Fibroblast of pulmonary artery (primary cell): ENCODE measurements at places on chromosomes 5 and 9.

DNA sequence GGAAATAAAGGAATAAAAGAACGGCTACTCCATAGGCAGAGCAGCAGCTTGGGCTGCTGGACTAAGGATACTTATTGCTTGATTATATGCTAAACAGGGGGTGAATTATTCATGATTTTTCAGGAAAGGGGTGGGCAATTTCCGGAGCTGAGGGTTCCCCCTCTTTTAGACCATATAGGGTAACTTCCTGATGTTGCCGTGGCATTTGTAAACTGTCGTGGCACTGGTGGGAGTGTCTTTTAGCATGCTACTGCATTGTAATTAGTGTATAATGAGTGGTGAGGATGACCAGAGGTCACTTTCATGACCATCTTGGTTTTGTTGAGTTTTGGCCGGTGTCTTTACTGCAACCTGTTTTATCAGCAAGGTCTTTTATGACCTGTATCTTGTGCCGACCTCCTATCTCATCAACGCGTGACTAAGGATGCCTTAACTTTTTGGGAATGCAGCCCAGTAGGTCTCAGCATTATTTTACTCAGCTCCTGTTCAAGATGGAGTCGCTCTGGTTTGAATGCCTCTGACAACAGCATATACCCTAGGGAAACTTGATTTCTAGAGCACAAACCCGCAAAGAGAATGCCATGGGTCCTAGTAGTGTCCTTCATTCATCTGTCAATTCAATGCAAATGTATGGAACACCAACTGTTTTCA, 47.8 kb upstream of the PWWP2A start:
- peak; percentile 35 for DNase-seq

DNA sequence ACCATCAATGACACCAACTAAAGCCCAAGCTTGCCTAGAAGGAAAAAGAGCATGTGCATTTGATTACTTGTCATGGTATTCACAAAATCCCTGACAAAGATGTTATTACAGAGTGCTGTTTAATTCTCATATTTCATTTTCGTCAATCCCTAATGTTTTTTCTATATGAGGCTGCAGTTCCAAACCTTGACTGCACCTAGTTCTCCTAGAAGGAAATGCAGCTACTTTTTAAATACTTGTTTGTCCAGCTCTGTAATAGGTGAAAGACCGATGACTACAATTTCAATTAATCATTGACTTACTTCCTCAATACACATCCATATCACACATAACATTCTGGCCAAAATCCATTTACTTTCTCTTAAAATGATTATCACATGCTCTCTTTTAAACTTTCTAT, 28.1 kb downstream of the CEMIP2 start:
- DNase-seq = no peak

DNA sequence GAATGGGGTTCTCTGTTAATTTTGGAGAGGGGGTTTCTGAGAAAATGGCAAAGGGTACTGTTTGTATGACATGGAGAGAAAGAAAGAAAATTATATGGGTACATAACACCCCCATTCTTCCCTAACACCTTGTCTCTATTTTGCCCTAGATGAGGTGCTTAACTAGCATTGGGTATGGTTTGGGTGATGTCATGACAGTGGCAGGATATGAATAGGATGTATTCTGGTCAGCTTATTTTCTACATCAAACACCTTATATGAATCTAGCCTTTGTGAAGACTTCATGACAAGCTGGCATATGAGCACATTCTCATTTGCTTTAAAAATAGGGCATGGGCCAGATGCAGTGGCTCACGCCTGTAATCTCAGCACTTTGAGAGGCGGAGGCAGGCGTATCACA, 58.6 kb downstream of the LNPEP start:
- DNase-seq = no peak

DNA sequence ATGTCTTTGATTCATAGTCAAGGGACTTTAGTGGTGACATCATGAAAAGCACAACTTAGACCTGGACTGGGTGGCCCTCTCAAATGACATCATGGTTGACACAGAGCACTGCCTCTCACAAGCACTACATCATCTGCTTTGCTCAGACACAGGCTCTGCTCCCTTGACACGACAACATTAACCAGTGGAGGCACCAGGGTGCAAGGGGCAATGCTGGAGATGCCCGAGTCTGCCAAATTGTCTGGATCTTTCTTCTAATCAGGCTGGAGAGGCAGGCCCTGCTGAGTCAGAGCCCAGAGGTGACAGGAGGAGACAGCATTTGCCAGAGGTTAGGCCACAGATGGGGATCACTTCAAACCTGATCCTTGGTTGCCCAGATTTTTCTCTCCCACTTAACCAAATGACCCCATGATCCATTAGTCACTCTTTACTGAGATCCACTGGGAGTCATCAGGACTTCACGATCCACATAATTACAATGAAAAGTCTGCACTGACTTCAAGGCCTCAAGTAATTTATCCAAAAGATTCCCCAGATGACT, 174.4 kb downstream of the SLIT3 start:
- DNase-seq = no peak

DNA sequence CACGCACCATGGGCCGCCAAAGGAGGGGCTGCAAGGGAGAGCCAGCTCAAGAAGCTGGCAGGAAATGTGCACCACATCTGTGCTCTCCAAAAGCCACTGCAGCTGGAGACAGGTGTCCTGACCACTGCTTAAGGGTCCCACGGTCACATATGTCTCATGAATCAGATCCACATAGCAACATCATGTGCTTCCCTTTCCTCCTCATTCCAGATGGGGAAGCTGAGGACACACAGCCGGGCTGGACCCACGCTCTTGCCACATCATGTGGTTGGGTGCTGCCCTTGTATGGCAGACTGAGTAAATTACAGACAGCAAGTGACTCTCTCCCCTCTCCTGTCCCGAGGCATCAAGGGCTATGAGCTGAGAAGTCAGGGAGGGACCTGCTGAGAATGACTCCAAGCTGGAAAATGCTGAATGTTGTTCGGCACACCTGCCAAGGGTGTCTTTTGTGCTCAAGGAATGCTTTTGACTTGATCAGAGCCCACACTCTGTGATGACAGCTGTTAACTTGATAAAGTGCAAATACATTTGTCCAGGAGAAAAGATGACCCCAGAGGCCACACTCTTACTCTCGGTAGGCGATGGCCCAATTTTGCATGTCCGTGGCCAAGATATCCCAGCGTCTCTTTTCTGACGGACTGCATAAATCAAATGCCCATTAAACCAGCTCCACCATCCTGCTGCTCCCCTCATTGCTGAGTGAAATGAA, 58.2 kb downstream of the NSUN2 start:
- DNase-seq = no peak

- no peak for DNase-seq
Observed at GRCh38 chr9:124365036-124365435, 50.2 kb downstream of the PSMB7 start.

DNA sequence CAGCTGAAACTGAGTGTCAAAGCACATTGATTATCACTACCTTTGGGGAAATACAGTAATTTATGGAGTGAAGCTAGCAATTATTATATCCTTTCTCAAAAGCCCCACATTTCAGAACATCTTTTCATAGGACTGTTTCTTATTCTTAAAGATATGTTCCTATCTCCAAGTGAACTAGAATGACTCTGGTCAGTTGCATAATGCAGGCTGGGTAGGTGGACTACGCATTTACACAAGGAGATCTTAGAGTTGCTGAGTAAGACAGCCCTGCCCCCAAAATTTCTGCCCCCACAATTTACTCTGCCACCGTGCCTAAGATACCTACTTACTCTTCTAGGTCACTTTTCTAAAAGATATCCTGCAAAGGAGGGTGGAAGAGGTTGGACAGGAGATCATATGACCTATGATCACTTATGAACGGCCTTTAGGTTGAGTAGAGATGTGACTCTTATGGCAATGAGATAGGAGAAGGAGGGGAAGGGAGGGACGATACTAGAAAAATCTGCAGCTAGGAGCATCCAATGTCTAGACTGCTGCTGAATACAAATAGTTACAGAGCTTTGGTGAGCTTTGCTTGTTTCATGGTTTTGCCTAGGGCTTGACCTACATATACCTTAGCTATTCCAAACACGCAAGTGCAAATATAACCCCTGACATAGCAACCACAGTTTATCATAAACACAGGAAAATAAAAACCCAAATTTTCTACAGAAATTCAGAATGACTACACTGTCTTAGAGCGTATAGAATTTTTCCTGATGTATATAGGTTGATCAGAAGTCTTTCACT, 121.7 kb downstream of the GLIS3 start:
- no peak for DNase-seq

DNA sequence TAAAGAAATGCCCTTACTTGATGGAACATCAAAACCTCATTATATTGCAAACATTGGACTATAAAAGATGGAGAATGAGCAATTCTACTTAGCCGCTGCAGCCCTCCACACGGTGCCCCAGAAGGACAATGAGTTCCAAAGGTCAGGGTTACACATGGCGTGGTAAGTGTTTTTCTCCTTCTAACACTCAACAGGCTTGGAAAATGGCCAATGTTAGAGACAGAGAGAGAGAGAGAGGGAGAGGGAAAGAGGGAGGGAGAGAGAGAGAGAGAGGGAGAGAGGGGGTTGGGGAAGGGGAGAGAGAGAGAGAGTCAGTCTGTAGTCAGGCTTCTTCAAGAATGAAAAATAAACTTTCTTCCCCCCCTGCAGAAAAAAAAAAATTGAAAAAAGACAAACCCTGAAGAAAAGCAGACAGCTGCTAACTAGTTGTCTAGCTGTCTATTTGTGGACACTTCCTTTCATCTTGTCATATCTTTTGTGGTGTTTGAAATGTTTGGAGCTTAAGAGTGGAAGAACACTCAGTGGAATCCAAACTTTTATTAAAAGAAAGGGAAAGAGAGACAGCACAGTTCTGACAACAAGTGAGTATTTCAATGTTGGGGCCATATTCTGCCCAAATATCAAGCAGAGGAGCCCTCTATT, 324.8 kb downstream of the TMEM38B start:
- DNase-seq = no peak
